ENCODE measurements at places on chromosomes 13 and 19.

- DNase-seq = no peak
Observed at GRCh38 chr13:46197299-46198048, 14.3 kb upstream of the LRRC63 start.

DNA sequence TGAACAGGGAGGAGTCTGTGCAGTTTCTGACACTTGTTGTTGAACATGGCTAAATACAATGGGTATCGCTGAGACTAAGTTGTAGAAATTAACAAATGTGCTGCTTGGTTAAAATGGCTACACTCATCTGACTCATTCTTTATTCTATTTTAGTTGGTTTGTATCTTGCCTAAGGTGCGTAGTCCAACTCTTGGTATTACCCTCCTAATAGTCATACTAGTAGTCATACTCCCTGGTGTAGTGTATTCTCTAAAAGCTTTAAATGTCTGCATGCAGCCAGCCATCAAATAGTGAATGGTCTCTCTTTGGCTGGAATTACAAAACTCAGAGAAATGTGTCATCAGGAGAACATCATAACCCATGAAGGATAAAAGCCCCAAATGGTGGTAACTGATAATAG lies 16.1 kb downstream of the CEACAM6 start:
- DNase-seq = no peak

DNA sequence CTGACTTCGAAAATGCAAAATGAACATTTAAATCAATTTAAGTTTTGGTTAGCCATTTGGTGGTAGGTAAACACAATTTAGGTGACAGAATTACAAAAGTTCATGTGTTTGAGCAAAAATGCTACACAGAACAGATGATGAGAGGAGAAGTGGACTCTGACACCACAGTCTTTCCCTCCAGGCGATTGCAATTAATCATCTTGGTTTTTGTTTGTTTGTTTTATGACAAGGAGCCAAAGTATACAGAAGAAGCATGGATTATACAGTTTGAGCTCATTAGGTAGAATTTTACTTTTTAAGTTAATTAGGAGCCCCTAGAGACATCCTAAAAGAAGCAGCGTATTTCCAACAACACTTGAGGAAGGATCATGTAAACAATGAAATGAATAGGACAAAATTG lies 49.3 kb upstream of the FREM2 start:
- no peak for DNase-seq

- DNase-seq = no peak
Observed at GRCh38 chr19:23974941-23975340, 60.3 kb downstream of the ZNF726 start.

DNA sequence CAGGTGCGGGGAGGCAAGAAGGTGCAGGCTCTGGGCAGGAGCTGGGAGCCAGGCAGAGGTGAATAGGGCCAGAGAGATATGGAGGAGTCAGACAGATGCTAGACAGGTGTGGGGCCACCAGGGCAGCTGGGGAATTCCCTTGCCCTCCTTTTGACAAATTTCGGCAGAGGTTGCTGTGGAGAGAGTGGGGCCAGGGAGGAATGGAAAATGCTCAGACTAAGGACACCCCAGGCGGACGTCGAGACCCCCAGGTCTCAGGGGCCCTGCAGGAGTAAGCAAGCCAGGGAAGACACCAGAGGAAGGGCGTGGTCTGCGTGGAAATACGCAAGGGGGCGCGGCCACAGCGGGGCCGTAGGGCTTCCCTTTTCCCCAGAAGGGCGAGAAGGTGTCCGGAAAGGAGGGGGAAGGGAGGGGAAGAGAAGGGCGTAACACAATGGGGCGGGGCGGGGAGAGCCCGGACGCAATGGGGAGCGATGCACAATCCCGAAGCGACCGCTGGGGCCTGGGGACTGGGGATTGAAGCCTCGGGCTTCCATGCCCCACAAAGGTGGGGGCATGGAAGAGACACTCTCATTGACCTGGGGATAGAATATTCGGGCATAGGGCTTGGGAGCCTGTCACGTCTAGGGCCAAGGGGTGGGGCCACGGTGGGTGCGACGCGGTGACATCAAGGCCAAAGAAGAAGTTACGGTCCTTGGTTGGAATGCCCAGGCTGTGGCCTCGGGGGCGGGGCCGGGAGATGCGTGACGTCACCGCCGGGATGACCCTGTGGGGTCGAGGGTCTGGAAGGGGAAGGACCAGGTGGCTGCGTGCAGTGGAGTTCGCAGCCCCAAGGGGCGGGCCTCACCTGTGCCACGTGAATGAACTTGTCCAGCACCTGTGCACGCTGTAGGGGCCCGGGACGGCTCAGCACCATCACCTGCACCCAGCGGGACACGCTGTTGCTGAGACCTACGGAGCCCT lies 8.2 kb downstream of the RASGRP4 start:
- no peak for DNase-seq

- no peak for DNase-seq
Observed at GRCh38 chr13:25727250-25727649, 324.6 kb downstream of the SHISA2 start.

DNA sequence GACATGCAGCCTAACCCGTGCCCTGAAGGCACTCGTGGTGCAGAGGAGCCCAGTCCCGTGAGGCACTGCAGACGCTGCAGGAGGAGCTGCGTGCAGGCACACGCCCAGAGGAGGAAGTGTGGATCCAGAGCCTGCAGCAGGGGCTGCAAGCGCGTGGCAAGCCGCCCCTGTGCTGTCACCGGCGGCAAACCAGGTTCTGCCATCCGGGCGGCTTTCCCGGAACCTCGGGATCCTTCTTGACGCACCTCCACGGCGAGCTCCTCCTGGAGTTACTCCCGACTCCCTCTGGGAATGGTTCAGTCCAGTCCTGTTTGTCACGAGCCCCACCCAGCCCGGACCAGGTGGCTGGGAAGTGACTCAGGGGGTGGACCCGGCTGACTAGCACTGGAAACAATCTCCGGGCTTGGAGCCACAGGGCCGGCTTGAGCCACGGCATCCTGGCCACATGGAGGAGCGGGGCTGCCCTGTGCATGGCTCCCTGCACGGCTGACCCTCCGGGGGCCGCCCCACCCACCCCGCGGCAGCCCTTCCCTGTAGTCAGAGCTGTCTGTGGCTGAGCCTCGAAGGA lies 10.2 kb downstream of the DPP9 start:
- no peak for DNase-seq

GRCh38 chr19:33866696-33867095 lies 70.0 kb downstream of the KCTD15 start:
- DNase-seq = no peak

- DNase-seq = no peak
Observed at GRCh38 chr19:18904334-18905057, 8.5 kb upstream of the CERS1 start.

- no peak for DNase-seq
Observed at GRCh38 chr13:113981611-113982295, 7.9 kb upstream of the C13orf46 start.

DNA sequence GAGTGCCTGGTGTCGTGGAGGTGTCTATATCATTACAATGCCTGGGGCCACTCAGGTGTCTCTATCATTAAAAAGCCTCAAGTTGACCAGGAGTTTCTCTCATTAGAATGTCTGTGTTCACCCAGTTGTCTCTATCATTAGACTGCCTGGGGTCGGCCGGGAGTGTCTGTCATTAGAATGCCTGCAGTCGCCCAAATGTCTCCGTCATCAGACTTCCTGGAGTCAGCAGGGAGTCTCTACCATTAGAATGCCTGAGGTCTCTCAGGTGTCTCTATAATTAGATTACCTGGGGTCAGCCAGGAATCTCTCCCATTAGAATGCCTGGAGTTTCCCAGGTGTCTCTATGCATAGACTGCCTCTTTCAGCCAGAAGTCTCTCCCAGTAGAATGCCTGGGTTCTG lies 1477.6 kb downstream of the UQCRFS1 start:
- DNase-seq = peak; percentile 16

- no peak for DNase-seq
Observed at GRCh38 chr19:23914402-23915286, at the start of gene ZNF726. TSS of gene ZNF726 (plus strand) at chr19:23914886. CDS start at chr19:23914995, 109 bp downstream.

- DNase-seq = no peak
Observed at GRCh38 chr19:38836159-38836982, 4.8 kb upstream of the ECH1 start.

DNA sequence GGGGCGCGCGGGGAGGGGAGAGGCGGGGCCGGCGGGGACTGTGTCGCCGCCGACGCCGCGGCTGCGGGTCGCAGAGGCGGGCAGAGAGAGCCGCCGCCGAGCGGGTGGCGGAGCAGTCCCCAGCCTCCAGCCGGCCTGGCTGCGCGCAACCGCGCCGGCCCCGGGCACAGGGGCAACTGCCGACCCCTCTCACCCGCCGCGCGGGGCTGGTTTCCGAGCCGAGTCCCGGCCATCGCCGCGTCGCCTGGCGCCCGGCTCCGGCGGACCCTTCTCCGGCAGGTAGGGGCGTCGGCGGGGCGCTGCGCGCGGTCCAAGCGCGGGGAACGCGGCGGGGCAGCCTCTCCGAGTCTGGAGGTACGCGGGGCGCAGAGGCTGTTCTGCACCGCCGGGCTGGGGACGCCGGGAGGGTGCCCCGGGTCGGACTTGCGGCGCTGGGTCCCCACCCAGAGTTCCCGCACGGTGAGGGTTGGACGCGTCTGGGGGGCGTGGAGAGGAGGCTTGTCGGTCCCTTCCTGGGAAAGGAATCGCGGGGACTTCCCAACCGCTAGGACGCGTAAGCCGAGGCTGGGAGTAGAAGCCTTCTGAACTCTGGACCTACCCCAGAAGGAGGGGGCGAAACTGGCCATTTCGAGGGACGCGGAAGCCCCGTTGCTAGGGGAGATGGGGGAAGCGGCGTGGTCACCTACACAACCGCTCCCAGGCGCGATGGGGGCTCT lies 133.6 kb upstream of the MYO16 start:
- DNase-seq = no peak

DNA sequence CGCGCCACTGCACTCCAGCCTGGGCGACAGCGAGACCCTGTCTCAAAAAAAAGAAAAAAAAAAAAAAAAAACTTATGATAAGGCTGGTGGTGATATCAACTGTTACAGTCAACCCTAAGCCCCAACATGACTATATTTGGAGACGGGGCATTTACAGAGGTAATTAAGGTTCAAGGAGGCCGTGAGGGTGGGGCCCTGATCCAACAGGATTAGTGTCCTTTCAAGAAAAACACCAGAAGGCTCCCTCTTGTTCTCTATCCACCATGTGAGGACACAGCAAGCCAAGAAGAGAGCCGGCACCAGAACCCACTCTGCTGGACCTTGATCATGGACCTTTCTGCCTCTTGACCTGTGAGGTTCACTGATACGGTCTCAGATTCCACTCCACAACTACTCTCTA lies 14.1 kb downstream of the MIER2 start:
- DNase-seq = no peak

- DNase-seq = no peak
Observed at GRCh38 chr13:93173654-93174053, 53.0 kb upstream of the GPC6 start.

DNA sequence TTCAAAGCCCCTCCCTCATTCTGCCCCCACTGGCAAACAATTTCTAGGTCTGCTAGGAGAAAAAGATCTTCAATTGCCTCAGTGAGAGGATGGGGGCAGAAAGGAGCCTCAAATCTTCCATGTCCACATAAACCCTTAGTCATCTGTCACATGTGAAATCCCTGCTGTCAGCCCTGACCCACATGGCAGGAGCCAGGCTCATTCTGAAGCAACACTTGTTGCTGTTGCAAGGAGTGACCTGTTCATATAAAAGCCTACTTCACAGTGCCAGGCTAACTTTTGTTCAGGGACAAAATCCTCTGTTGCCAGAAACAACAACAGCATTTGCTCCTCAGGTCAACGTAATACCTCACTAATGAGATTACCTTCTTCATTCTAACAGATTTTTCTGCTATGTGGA lies 70.5 kb downstream of the IRS2 start:
- DNase-seq = peak; percentile 84

GRCh38 chr13:110240352-110240751 lies 66.6 kb downstream of the COL4A1 start:
- DNase-seq = peak; percentile 86

GRCh38 chr13:44267980-44268379 lies 105.6 kb upstream of the SERP2 start:
- no peak for DNase-seq

DNA sequence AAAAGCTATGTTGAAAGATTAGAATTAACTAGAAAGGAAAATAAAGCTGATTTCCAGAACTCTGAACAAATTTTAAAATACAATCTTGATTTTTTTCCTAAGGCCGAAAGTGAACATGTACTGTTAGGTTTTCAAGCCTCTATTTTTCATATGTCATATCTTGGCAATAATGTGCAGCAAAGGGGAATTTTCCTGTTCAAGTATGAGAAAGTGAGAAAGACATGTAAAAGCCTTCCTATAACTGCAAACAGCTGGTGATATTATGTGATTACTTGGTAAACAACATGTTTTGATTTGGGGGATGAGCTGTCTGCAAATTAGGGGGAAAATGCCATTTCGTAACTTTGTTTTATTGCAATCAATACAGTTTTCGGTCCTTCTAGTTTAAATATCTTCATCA lies 4.0 kb upstream of the KLF12 start:
- DNase-seq = no peak

DNA sequence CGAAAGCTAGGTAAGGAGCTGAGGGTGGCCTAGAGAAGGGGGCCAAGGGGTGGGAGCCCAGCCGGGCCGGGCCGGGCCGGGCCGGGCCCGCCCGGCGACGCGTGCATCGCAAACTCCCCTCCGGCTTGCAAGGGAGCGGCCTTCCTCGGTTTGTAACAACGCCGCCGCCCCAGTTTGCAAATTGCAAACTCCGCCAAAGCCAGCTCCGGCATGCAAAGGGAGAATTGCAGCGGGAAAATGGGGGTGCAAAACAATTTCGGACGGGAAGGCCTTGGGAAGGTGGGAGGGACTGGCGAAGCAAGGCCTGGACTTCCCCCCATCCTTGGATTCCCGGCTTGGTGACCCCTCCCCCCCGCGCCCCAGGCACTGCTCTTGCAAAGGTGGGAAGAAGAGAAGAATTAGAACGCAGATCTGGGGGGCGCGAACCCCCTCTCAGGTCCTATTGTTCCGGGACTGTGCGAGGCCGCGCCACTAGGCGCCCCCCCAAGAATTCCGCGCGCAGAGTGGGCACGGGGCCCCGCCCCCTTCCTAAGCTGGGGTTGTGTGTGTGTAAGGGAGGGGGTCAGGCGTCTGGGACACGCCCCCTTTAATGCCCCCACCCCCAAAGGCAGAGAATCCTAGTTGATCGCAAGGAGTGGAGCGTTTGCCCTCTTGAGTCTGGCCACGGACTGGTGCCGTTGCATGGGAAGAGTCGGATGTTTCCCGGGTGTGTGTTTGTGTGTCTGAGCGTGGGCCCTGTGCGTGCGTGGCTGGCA lies 926 bp downstream of the PRR12 start:
- no peak for DNase-seq

- no peak for DNase-seq
Observed at GRCh38 chr13:111031531-111031961, 83.6 kb upstream of the ARHGEF7 start.

GRCh38 chr19:1799695-1800342 lies 12.3 kb downstream of the ATP8B3 start:
- DNase-seq = no peak

DNA sequence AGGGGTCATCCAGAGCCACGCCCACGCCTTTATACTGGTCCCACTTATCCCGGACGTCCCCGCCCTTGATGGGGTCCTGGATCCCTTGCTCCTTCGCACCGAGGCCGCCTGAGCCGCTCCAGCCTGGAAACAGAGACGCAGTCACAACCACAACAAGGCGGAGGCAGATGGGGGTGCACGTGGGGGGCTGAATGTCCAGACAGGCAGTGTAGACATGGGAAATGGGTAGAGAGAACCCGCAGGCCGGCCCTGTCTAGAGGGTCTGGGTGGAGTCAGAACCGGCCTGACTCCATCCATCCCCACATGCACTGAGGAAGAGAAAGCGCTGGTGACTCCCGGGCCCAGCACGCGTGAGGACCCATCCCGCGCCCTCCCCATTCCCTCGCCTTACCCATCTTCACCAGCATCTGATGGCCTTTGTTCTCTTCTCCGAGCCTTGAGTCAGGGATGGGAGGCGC lies 23.0 kb downstream of the CHERP start:
- DNase-seq = no peak
